ENCODE measurements at places on chromosomes 3 and 15. TPM values are rescaled to one million over a fixed set of nuclear protein-coding genes. Genes with fewer than 3 reads are reported as not detected.

DNA sequence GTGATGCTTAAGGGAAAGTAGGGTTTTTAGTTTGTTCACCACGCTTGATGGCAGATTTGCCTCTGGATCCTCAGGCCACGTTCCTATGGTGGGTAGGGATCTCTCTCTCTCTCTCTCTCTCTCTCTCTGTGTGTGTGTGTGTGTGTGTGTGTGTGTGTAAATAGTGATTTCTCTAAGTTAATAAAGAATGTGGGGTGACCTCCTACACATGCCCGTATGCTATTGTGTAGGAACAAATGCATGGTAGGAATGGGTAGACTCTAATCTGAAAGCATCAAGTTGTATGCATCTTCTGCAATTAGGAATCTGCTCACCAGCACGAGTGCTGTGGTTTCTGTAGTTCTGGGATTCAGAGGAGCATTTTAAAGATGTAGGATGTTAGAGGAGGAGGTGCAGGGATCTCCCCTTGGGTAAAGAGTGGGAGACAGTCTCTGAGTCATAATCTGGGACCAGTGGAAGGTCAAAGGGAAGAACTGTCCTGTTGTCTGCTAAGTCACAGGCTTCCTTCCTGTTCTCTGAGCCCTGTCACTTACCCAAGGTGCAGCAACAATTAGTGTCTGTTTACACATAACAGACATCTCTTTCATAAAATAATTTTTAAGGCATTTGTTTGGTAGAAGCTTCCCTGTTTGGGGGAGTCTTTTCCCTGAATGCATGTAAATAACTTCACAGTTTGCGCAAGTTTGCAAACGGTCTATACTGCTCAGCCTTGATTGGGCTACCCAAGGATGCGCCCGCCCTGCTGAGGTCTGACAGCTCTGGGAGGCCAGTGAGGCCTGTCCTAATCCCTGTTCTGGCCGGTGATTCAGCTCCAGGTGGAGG is 139.8 kb downstream of the IGF1R start:
- DNase-seq = no peak

DNA sequence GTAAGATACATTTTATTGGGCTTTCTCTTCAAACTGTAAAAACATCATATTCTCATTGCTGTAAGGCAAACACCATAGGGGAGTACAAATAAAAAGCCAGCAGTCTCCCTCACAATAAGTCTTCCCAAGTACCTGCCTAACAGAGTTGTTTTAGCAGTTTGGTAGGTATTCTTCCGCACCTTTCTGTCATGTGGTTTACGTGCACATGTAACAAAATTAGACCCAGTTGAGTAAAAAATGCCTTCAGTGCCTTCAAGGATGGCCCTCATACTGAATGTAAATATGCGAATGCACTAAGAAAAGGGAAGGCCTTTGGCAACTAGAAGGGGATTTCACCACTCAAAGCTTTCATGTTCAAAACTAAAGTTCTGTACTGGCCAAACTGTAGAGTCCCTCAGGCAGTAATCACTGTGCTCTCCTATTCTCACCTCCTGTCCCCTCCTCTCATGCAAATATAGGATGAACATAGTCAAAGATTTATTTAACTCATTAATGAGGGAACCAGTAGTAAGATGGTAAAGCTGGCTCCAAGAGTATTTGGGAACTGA is 26.4 kb downstream of the USP3 start:
- DNase-seq = no peak

DNA sequence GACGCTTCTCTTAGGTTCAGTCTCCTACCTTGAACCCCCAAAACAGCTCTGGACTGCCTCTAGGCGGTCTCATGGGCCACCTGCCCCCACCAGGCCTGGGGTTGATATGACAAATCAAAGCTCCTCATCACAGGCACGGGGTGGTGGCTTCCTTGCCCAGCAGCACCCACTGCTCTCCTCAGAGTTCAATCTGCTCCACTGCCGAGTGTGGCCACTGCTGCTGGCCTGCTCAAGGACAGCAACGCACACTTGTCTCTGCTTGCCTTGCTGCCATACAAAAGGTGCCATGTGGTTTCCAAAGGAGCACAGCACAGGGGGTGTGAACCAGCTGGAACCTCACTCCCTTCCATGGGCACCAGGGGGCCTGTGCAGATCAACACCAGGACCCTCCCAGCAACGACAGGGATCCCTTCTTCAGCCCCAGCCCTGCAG is 10.2 kb downstream of the KBTBD13 start:
- no peak for DNase-seq

- no peak for DNase-seq
Measured at GRCh38 chr3:177410730-177411129, 213.4 kb upstream of the TBL1XR1 start.

GRCh38 chr3:52533623-52534280 is at the start of gene NT5DC2:
Gene NT5DC2, minus strand, starts transcription at chr3:52533857. Its CDS starts 120 bp downstream, at chr3:52533737.
- DNase-seq = no peak

GRCh38 chr15:75380773-75381172 is 12.4 kb upstream of the MAN2C1 start:
- DNase-seq = no peak

DNA sequence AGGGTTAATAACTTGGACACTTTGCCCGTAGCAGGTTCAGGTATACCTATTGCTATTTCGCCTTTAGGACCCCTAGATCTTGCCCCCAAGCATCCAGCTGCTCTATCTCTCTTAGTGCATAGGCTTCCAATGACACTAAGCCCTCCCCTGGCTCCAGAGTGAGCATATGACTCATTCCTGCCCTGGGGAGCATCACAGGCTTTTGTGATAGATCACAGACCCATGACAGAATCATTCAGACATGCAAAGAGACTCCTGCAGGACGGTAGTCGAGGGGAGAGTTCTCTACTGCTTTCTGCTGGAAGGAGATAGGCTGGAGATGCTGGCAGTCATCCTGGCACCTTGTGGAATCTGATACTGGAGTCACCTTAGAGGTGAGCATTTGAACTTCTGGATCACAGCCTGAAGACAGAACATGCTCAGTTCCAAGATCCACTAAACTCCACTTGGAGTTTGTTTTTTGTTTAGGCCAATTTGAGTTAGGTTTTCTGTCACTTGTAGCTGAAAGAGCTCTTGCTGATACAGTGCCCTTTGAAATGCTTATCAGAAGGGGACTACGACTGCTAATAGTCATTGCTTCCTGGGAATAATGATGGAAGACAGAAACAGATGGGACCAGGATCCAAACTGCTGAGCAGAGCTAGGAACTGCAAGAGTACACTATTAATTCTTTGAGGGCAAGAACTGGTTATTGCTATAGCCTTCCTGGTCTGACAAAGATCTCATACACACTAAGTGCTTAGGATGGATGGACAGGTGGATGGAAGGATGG is 11.0 kb downstream of the LYSMD2 start:
- peak; percentile 37 for DNase-seq

- no peak for DNase-seq
Measured at GRCh38 chr3:120597445-120598049, 1.4 kb downstream of the NDUFB4 start.

DNA sequence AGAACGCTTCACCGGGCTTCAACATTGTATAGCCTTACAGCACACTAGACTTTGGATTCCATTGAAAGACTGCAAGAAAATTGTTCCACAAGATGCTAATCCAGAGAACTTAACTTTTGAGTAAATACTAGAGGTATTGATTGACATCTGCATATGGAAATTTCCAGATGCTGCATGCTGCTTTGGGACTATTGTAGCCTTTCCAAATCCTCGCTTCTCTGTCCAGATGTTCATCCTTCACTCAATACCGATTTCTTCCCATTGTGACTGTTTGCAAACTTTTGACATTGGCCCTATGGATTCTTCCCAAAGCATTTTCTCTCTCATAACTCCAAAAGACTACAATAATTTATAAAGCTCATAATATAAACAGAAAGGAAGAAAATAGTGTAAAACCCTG is 41.4 kb downstream of the COL6A6 start:
- DNase-seq = no peak

GRCh38 chr3:108202080-108202479 is 20.1 kb downstream of the IFT57 start:
- no peak for DNase-seq

GRCh38 chr15:29021857-29022256 is 136.1 kb downstream of the APBA2 start:
- DNase-seq = no peak

DNA sequence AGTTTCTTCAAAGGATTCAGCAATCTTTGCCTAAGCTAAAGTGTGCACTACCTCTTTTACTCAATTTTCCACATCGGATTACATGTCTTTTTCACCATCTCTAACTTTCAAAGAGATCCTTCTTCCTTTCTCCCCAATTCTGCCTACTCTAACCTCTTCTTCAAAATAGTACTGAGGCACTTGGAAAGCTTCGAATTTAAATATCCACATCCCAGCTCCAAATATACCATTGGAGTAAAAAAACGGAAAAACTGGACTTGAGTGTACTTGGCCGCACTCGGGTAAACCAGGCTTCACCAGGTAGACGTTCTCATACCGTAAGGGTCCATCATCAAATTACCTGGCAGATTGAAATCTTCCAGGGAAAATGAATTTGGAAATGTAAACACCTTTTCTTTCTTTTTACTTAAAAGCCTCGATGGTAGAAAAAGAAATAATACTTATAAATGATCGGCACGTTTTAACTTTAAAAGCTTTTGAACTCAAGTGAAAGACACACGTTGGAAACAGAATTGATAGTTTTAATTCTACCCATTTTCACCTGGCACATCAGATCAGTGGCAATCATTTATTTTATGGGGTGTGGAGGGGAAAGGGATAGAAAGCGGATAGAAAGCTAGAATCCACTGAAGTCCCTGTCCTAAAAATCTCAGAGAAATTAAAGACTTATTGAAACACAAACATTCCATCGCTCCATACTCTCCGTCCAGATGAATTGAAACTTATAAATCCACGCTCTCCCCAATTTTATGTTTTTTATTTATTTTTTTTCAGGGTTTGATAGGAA is 8.2 kb upstream of the MEIS2 start:
- DNase-seq = no peak

DNA sequence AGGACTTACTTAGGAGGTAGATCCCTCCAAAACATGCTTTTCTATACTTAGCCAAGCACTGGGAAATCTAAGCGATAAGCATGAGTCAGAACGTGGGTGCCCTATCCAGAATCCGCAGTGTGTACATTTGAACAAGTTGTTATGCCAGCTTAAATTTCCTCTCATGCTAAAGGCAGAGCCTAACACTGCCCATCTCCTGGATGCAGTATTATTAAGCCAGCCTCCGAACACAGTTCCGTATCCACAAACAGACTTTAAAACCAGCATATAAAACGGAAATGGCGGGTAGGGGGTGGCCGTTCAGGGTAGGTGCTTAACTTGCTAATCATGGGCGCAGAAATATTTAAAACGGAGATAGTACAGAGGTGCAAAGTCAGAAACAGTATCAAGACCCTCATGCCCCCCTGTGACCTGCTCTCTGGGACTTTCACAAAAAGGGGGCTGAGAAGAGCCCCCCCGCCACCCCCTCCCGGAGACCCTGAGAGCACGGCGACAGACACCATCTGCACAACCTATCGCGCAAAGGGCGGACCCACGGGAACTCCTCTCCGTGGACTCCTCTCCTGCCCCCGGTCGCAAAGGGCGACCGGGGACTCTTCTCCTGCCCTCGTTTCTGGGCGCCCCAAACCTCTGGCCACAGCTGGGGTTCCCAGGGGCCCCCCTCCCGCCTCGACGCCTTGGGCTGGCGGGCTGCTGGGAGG is 889 bp upstream of the LRRIQ4 start:
- no peak for DNase-seq

GRCh38 chr3:55283441-55283925 is 203.6 kb downstream of the WNT5A start:
- DNase-seq = no peak

DNA sequence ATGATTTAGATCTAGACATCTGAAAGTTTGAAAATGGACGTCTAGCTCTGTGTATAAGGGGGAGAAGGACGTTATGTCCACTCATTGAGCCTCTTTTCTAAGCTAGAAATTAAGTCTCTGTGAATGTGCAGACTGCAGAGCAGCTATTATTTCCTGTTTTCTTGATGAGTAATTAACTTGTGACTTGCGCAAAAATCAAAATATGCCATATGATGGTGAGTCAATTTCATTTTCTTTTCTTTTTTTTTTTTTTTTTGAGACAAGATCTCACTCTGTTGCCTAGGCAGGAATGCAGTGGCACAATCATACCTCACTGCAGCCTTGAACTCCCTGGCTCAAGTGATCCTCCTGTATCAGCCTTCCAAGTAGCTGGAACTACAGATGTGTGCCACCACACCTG is 14.1 kb downstream of the LACTB start:
- no peak for DNase-seq

DNA sequence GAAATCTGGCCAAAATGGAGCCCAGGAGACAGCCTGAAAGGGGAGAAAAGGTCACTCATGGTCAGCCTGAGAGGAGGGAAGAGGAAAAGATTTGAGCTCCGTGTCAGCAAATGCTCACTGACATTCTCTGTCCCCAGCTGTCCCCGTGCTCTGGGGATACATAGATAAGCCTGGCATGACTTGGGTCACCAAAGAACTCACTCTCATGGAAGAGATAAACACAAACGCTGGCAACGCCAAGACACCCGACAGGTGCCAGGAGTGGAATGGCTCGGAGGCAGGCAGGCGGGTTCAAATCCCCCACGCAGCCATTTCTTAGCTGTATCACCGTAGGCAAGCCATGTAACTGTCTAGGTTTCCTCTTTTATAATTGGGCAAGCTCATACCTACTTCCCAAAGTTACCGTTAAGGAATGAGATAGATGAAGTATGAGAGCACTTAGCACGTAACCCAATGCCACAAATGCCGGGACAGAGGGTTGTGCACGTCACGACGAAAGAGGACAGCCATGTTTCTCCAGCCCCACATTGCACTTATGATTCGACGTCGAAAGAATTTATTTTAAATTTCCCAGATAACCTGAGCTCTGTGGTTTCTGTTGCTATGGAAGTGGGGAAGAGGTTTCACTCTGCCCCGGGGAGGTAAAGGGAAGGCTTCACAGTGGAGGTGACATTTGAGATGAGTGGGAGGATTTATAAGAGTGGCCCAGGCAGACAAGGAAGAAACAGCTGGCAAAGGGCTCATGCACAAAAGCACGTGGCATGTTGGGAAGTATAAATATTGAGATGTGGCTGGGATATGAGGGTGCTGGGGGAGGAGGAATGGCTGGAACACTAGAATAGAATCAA is 41.4 kb upstream of the TSEN2 start:
- no peak for DNase-seq

Gene SCN10A
- not detected for total RNA-seq

Gene TRAT1
- total RNA-seq = 1.4 TPM

Gene SHC4
- not detected for total RNA-seq

Gene ATP13A5
- total RNA-seq = not detected

Gene APPL1
- total RNA-seq = 58.8 TPM

Gene TMC3
- not detected for total RNA-seq

Gene LTF
- 9.6 TPM for total RNA-seq

Gene MYO5A
- total RNA-seq = 81.5 TPM

Gene FRMD5
- total RNA-seq = 0.24 TPM

Gene SLC27A2
- total RNA-seq = 11.4 TPM

Gene PIK3CB
- total RNA-seq = 22.9 TPM

Gene DUOXA2
- total RNA-seq = not detected

Gene SH3BP5
- total RNA-seq = 94.4 TPM

Gene TMCO5A
- not detected for total RNA-seq

Gene NRG4
- total RNA-seq = 2.9 TPM

Gene TRIM42
- not detected for total RNA-seq

Gene TJP1
- 165 TPM for total RNA-seq

Gene CCR9
- not detected for total RNA-seq

Gene SPINK8
- not detected for total RNA-seq
